ENCODE measurements at places on chromosomes 12 and 14. TPM values are rescaled to one million over a fixed set of nuclear protein-coding genes. Genes with fewer than 3 reads are reported as not detected.

The CTSG gene
- not detected for total RNA-seq

The GPHB5 gene
- not detected for total RNA-seq

The AJUBA gene
- total RNA-seq: 70.7 TPM

The CD163L1 gene
- total RNA-seq: not detected

The MYL6 gene
- 2,633 TPM for total RNA-seq

The EEF1AKMT3 gene
- total RNA-seq: 7.0 TPM

The HOXC4 gene
- 2.2 TPM for total RNA-seq

The POTEM gene
- not detected for total RNA-seq

The TMEM132C gene
- not detected for total RNA-seq

The CLEC7A gene
- total RNA-seq: not detected

The NEUROD4 gene
- not detected for total RNA-seq

The SDR9C7 gene
- not detected for total RNA-seq

The PRICKLE1 gene
- total RNA-seq: 13.2 TPM
